ENCODE measurements at places on chromosomes 3 and 15.

DNA sequence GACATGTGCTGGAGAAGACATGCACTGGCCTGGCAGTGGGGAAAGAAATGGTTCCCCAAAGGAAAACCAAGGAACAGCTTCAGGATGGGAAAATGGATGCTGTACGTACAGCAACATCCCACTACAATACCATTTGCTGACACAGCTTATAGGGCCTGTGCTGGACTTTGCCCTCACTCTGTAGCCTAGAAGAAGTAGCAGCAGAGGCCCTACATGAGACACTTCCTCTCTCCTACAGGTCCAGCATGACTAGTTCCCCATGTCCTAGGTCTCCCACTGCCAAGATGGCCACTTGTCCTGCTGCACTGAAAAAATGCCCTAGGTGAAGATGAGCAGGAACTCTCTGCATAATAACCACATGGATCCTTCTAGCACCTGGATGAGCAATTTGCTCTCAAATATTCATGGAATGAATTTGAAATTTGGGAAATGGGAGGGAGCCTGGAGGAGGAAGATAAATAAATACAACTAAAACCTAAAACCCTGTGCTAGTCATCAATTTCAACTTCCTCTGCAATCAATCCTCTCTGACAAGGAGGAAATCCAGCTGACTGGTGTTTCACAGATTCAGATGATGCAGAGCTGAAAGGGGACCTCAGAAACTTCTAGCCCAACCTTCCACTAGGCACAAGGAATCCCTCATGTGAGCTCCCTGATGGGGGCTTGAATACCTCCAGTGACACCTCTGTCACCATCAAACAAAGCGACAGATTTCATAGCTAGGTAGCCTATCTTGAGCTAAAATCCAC, 514.3 kb upstream of the PPP2R3A start:
- DNase-seq, result no peak

GRCh38 chr15:73054417-73054953, 2.2 kb downstream of the NEO1 start:
- no peak for DNase-seq

- DNase-seq, result no peak
These were observed 121.1 kb upstream of the NANOGP8 start for GRCh38 chr15:35206060-35206675.

GRCh38 chr15:98803228-98804056, 155.1 kb downstream of the IGF1R start:
- no peak for DNase-seq

- no peak for DNase-seq
These were observed 500.4 kb downstream of the ZBBX start for GRCh38 chr3:166879661-166880060.

- DNase-seq, result no peak
These were observed 893.7 kb downstream of the AGBL1 start for GRCh38 chr15:86973284-86973844.

GRCh38 chr3:176948151-176948550, 249.1 kb downstream of the TBL1XR1 start:
- no peak for DNase-seq

DNA sequence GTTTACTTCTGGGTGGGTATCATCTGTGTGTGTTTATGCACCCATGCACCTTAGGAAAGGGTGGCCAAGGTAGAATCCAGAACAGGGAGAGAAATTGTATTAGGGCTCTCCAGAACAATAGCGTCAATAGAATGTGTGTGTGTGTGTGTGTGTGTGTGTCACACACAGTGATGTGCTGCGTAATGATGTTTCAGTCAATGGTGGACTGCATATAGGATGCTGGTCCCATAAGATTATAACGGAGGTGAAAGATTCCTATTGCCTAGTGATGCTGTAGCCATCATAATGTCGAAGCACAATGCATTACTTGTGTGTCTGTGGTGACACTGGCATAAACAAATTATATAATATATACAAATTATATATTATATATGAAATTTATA, 69.3 kb upstream of the PRR23C start:
- no peak for DNase-seq

DNA sequence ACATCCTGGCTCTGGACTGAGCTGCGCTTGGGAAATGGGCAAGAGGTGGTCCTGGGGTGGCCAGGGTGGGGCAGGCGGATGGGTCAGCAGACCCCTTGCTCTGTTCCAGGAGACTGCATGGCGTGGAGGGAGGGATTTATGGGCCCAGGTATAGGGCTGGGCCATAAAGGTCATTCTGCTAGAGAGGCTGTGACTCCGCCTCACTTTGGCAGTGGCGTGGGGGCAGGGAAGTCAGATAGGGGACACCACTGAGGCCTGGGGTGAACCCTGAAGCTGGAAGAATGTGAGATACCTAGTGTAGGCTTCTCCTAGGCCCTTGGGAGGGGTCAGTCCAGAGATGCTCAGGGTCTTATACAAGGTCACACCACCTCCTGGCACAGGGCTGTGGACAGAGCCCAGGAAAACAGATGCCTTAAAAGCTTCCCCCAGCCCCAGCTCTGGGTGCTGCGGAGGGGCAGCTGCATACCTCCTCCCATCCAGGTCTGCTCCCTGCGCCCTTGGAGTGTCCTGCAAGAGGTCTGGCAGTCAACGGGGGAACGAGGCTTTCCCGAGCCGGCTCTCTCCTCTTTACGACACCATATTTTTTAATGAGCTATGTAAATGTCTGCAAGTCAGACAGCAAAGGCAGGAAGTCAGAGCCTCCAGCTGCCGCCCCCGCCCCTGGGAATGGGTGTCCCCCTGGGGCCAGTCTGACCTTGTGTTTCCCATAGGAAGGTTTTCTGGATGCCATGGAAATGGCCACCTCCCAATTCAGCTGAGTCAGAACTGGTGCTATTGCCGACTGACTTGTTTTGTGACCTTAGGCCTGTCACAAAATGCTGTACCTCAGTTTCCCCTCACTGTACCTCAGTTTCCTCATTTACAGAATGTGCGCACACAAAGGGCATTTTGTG, 26.3 kb downstream of the LINGO1 start:
- no peak for DNase-seq

- no peak for DNase-seq
These were observed 523.2 kb upstream of the ZNF717 start for GRCh38 chr3:76308541-76308940.

DNA sequence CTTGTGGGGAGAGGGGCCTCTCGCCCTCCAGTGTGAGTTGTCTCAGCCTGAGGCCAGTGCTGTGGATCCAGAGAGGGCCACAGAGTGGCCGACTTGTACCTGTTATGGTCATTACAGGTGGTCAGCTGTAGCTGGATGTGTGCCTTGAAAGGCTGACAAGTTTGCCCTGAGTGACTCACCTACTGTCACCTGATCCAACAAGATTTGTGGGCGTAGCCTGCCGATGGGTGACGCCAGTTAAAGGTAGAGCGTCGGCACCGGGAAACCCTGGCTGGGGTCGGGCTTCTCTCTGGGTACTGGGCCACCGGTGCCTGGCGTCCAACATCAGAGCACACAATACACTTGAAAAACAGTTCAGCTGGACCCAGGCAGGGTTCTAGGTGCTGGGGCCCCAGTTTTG, 2.8 kb upstream of the ISG20 start:
- no peak for DNase-seq

DNA sequence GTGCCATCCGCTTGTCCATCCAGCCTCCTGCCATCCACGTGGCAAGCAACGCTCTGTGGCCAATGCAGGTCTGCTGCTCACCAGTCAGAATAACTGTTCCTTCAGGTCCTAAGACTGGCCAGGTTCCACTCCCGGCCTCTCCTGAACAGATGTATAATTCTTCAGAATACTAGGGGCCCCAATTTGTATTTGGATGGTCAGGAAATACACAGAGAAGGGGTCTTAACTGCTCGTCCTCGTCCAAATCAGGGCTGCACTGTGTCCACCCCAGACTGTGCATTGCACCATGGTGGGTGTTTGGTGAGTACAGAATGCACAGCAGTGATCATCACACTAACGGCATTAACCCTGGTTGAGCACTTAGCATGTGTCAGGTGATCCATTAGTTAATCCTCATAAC, 46.0 kb downstream of the MINAR1 start:
- DNase-seq, result no peak

DNA sequence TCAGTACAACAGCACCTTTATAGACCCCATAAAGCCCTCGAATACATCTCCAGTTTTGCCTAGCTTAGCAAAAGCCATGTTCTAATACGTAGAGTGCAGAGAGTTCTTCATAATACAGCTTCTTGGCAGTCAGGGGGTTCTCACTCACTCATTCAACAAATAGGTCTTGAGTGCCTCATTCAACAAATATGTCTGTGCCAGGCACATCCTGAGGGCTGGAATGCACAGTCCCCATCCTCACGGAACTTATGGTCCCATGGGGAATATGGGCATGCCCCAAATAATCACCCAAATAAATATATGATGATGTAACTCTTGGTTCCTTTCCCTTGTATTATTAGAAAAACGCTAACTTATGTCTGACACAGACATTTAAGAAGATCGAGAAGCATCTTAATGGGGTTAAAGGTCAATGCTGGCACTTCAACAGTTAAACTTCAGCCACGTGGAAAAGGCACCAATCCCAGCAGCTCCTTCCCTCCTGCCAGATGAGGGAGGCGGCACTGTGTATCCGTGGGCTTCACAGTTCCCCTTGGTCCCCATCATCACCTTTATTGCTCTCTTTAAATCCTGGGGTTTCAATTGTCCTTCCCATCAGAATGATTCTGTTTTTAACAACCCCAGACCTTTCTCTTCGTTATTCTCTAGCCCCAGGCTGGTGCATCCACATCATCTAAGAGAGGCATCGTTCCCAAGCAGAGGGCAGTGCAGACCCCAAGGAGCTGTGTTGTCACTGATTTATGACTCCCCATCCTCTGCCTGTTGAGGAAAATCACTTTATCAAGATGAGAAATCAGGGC, 18.9 kb upstream of the SEMA5B start:
- DNase-seq, result no peak

DNA sequence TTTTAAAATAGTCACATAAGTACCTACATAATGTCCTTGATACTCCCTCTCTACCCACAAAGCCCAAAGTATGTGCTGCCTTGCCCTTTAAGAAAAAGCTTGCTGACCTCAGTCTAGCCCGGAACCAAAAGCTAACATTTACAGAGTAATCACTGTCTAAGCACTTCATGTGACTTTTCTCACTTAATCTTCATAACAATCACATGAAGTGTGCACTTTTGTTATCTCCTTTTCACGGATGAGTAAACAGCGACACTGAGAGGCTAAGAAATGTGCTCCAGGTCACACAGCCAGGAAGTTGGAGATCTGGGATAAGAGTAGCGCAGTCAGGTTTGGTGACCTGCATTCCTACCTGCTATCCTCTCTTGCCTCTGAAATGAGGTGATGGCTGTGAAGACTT, 194.0 kb downstream of the ITPR1 start:
- no peak for DNase-seq

- DNase-seq, result no peak
These were observed 223.7 kb upstream of the NANOGP8 start for GRCh38 chr15:35308802-35309201.

DNA sequence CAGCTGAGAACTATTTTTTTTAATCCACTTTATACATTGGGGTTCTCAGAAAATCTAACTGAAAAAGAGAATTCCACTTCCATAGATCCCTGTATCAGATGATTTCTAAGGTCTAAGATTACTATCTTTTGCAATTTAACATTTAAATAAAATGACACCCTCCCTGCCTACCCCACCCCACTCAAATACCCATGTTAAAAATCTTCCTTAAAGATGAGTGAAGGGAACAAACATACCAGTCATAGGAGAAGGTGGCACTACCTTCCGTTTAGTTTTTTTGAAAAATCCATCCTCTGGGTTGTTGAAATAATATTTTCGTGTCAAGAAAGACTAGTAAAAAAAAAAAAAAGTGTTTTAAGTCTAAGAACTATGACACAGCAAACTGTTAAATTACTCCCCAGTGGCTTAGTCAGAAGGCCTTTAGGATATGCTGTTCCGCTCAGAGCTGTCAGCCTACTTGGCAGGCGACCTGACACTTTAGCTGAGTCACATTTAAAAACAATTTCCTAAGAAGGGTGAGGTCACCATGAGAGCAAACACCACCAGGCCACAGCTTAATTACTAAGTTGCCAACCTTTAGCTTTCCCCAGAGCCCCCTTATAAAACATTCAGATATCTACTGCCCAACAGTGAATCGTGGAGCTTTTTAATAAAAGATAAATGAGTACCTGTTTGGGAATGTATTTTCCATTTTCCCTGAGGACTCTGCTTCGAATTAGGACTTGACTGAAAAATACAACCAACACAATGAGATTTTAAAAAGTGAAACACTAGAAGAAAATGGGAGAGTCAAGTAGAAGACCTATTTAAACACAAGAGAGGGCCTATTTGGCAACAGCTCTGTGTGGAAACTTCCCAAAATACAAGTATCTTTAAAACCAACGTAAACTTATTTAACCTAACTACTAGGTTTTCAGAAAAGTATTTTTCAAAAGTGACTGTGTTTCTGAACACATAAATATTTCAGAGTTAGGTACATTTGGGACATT, 9.6 kb downstream of the EMC3 start:
- peak; percentile 3 for DNase-seq

DNA sequence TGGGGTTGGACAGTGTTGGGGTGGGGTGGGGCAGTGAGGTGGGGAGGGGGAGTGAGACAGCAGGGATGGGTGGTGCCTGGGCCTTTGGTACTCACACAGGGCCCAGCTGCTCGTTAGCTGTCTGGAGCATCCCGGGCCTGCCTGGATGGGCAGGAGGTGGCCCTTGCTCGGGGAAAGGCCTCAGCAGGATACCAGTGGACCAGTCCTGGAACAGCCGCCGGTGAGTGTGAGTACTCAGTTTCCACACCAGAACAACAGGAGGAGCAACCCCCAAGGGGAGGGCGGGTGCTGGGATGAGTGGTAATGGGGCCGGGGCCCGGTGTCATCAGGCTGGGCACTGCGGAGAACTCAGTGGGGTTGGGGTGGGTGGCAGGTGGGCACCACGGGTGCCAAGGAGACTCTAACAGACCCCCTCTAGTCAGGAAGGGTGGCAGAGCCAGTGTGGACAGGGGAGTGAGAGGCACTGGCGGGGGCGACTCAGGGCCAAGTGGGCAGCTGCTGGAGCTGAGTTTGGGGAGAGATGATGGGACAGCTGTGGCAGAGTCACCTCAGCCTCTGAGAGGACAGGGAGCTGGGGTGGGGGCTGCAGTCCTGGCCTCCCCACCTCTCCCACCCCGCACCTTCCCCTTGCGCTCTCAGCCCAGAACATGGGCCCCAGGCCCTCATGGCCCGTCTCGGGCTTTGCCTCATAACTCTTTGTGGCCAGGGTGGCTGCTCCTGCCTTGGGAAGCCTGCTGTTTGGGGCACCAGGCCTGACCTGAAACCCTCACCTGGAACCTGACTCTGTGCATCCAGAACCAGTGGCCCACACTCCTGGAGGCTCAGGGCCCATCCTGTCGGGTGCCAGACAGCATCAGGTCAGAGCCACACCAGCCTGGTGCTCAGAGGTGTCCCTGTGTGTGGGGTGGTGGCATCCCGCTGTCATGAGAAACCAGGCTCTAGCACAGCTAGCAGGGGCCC, 52.1 kb upstream of the PRR23E start:
- no peak for DNase-seq

GRCh38 chr3:128591738-128592426, 58.7 kb downstream of the RPN1 start:
- DNase-seq, result no peak

GRCh38 chr3:178063461-178063860, 472.8 kb upstream of the KCNMB2 start:
- DNase-seq, result no peak
